ENCODE measurements at places on chromosomes 1 and 21.

DNA sequence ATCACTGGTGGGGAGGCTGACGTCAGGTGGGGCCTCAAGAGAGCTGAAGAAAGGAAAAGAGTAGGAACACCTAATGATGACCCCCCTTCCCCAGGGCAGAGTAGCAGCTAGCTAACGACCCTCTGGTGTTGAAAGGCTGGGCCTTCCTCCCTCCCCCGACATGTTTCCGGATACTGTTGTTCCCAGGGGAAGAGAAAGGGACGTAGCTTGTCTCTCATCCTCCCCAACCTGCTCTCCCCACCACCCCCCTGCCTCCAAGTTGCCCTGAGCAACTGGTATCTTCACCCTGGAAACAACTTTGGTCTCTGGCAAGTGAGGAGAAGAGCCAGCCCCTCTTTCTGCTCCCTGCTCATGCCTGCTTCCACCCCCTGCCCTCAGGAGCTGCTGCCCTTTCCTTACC lies 2.4 kb downstream of the SEMA6C start:
- DNase-seq = no peak

GRCh38 chr1:54528613-54529012 lies 19.4 kb upstream of the ACOT11 start:
- DNase-seq = no peak

GRCh38 chr21:42144679-42145568 lies 73.8 kb downstream of the UMODL1 start:
- no peak for DNase-seq

DNA sequence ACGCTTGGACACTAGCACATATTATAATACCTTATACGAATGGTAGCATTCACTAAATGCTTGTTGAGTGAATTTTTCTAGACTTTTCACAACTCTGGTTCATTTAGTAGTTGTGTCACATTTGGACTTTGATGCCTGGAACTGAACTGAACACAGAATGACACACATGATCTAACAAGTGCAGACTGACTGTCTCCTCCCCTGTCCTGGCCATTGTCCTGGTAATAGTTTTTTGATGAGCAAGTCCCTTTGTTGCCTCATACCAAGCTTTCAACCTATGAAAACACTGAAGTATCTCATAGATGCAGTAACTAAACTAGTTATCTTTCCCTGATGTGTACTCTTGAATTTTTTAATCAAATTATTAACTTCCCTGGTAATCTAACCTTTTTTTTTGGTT lies 66.4 kb downstream of the LRRC8D start:
- no peak for DNase-seq

Measured in activated naive CD4-positive, alpha-beta T cell treated with anti-CD3 and anti-CD28 coated beads for 36 hours (primary cell).